Left lung (tissue), 14 donors: ENCODE measurements at places on chromosomes 5 and 9. TPM values are rescaled to one million over a fixed set of nuclear protein-coding genes. Genes with fewer than 3 reads are reported as not detected.
A peak's percentile ranks its signal among the peaks of the same experiment; 100 is the strongest.

The URM1 gene
- 59.9 TPM for total RNA-seq

The CCDC192 gene
- not detected for total RNA-seq

The TICAM2 gene
- total RNA-seq: 5.4 TPM

DNA sequence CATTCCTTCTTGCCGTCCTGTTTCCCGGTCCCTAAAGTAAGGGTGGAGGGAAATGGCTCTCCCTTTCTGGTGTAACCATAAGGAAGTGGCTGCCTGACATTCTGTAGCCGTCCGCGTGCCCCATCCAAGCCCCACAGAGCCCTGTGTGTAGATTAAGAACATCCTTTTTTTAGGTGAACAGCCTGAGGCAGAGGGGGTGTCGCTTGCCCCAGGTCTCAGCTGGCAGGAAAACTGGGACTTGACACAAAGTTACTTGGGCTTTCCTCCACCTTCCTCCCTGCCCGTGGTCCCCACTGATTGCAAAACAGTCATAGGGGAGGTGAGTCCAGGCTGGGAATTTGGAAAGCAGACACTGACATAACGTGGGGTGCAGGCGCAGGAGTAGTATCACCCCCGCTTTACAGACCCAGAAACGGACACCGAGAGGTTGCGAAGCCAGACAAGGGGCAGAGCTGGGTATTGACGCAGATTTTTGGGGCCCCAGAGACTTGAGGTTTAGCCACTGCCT lies 22.8 kb downstream of the C9orf50 start:
- DNase-seq: no peak

GRCh38 chr9:95939472-95939871 lies 64.0 kb downstream of the ERCC6L2 start:
- DNase-seq: no peak

GRCh38 chr5:94359880-94360279 lies 258.5 kb downstream of the KIAA0825 start:
- no peak for DNase-seq

- no peak for DNase-seq
Measured at GRCh38 chr9:9102295-9102694, 1302.7 kb upstream of the DMAC1 start.

DNA sequence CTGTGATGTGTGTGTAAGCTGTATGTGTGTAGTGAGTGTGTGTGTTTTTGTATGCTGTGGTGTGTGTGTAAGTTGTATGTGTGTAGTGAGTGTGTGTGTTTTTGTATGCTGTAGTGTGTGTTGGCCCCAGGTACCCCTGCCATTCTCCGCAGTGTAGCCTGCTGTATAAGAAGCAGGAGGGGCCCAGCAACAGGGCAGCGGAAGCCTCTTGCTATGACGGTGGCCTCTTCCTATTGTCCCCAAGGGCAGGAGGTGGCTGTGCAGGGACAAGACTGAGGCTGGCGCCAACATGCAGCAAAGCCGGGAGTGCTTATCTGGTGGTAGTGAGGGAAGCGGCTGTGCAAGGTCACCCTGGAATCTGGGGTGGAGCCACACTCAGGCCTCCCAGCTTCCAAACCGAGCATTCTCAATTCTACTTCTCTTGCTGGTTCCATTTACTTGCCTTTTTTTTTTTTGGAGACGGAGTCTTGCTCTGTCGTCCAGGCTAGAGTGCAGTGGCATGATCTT lies 5.1 kb downstream of the SPAAR start:
- peak; percentile 20 for DNase-seq

DNA sequence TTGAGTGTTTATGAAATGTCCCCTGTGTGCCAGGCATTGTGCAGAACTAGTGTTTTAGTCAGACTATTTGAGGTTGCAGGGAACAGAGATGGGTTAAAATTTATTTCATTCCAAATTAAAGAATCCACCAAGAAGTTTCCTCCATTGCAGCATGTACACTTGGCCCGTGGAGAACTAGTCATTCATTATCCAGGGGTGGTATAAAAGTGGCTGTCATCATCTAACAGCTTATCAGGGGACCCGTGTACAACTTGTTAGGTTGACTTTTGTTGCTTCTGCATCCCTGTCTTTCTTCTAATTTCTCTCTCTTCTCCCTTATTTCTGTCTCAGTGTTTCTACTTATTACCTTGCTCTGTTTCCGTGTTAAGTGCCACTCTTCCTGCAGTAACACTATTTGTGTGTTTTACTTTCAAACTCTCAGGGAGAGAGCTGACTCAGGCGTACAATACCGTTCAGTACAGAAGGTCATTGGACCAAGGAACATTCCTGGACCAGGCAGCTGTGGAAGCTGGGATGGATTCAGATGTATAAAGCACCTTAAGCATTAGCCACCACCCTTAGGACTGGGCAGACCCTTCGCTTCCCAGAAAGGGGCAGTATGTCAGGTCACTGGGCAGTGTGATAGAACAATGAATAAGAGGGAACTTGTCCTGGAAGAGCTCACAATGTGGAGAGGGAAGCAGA lies 36.1 kb downstream of the MAP3K1 start:
- DNase-seq: no peak

DNA sequence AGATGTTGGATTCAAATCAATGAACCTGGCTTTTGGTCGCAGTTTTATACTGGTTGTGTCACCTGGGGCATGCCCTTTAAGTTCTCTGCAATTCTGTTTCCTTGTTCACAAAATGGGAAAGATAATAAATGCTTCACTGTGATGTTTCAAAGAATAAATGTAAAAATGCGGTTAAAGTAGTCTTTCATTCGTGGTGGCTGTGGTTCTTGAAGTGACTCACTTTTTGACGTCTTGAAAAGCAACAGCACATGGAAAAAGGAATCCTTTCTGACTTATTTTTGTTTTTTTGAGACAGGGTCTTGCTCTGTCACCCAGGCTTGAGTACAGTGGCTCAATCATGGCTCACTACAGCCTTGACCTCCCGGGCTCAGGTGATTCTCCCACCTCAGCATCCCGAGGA lies 88.4 kb upstream of the SLIT3 start:
- no peak for DNase-seq

- no peak for DNase-seq
Measured at GRCh38 chr9:99172124-99173091, 49.3 kb downstream of the ALG2 start.

DNA sequence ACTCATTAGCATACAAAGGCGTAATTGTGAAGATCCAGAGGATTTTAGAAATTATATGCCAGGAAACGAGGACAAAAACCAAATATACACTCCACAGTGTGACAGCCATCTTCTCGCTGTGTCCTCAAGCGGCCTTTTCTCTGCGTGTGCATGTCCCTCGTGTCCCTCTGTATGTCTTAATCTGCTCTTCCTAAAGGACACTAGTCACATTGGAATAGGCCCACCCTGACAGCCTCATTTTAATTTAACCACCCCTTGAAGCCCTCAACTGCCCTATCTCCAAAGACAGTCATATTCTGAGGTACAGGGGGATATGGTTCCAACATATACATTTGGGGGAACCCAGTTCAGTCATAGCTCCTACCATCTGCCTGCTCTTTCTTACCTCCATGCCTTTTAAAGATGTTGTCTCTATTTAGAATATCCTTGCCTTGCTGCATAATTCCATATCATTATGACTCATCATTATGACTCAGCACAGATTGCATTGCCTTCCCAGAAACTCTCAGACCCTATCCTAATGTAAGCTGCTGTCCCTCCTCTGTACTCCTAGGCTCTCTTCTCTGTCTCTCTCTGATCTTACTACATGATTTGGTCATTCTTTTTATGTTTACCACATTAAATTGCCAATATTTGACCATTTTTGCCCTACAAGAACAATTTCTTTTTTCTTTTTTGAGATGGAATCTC lies 210.9 kb downstream of the AOPEP start:
- no peak for DNase-seq

DNA sequence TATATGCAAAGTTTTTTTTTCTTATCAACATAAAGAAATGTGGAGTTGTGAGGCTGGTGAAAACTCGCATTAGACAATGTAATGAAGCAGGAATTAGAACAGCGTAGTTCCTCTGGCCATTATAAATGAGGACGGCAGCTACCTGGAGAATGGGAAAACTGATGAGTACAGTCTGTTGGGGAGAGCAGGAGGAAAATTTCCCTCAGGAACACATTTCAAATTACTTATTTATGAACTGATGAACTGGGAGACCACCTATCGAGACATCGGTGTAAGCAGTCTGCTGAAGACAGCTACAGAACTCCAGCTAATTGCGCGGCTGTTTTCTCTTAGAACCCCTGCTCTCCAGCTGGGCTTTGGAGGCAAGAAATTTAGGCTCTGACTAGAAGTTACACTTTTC lies 343.9 kb upstream of the CLINT1 start:
- no peak for DNase-seq
